Stimulated activated CD4-positive, alpha-beta T cell treated with anti-CD3 and anti-CD28 coated beads, TNF-alpha, amount 100 ng/mL, for 4 hours (primary cell): ENCODE measurements at places on chromosomes 5 and 9.

DNA sequence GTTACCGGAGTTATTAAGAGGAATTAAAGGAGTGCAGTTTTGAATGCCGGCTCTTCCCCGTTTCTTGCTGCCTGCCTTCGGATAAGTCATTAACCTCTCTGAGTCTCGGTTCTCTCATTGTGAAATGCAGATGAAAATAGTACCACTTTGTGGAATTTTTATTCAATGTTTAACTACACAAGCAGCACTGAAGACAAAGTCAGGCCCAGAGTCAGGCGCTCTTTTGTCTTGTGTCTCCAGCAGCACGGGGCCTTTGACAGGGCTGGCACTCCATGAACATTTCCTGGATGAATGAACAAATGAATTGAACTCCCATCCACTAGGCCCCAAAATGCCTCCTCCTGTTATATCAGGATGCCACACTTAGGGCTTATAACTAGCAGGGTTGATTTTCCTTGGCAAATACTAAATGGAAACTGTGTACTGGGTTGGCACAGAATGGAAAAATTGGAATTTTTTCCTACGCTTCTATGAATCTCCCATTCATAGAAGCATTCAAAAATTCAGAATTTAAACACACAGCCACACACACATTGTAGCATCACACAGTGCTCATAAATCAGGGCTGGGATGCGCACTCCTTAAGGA, 332.8 kb downstream of the MLLT3 start:
- DNase-seq, result no peak

GRCh38 chr9:76895186-76895585, 10.7 kb downstream of the PRUNE2 start:
- no peak for DNase-seq

DNA sequence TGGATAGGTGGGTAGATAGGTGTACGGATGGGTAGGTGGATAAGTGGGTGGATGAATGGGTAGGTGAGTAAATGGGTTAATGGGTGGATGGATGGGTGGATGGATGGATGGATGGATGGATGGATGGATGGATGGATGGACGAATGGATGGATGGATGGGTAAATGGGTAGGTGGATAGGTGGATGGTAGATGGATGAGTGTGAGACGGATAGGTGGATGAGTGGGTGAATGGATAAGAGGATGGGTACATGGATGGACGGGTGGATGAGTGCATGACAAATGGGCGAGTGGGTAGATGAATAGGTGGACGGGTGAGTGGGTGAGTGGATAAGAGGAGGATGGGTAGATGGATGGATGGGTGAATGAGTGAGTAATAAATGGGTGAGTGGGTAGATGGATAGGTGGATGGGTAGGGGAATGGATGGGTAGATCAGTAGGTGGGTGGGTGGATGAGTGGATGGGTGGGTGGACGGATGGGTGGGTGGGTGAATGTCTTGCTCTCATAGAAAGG, 179.2 kb downstream of the FGF18 start:
- no peak for DNase-seq

DNA sequence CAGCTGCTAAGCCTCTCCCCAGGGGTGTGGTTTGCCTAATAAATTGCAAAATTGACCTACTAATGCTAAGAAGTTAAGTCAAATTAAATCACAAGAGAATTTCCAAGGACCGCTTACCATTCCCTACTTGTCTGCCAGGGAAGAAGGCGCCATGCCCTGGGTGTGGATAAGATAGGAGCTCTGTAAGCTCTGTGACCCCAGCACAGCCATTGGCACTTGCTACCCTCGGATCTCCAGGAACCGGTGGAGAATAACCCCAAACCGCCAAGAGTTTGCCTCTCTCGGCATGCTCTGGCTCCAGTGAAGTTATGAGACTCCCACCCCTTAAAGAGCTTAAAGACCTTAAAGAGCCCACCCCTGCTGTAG, 58.9 kb downstream of the NEURL1B start:
- DNase-seq, result no peak

- no peak for DNase-seq
Observed at GRCh38 chr9:121720311-121721057, 69.0 kb downstream of the DAB2IP start.

GRCh38 chr5:159779481-159779880, 136.8 kb upstream of the ADRA1B start:
- no peak for DNase-seq

DNA sequence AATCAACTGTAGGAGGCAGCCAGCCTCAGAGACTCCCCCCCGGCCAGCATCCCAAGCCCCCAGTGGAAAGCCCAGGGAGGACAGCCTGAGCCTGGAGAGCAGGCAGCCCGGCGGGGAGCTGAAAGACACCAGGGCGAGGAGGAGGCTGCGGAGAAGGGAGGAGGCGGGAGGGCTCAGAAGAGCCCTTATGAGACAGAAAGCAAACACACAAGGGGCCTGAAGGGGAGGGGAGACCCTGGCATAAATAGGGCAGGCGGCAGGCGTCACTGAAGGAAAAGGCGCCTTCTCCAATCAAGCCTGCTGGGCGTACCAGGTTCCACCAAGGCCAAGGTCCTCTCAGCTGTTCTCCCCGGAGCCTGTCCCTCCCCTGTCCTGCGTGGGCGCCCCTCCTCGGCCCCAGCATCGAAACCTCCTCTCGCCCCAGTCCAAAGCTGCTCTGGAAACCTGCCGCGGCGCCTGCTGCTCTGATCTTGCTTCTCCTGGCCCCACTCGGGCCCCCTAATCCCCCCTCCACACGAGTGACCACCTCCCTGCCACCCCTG, 1.3 kb downstream of the SLC9A3 start:
- no peak for DNase-seq

DNA sequence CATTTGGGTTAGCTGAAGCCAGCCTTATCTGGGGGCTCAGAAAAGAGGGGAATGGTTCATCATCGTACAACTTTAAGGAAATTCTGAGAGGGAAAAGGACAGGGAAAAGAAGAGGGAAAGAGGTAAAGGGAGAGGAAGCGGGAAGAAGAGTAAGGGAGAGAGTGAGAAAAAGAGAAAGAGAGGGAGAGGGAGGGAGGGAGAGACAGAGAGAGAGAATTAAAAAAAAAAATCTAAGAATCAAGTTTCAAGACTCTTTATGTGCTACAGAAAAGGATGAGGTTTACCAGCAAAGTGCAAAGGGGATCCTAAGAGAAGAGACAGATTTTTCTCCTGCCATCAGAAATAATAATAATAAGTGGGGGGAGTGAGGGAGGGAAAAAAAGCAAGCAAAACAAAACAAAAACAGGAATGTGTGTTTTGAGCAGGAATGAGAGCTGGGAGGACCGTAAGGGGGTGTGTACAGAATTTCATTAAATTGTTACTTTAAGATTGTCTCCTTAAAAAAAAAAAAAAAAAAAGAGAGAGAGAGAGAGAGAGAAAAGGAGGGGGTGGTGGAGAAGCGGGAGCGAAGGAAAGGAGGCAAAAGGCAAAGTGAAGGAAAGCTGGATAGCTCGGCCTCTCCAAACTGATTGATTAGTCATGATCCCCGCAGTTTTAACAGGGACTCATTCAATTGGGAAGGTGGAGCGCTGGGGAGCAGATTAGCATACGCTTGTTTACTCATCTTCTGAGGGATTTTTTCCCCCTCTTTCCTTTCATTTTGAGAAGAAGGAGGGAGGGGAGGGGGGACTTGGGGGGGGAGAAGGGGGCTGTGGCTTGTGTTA, 438 bp upstream of the PAPPA start:
- no peak for DNase-seq

DNA sequence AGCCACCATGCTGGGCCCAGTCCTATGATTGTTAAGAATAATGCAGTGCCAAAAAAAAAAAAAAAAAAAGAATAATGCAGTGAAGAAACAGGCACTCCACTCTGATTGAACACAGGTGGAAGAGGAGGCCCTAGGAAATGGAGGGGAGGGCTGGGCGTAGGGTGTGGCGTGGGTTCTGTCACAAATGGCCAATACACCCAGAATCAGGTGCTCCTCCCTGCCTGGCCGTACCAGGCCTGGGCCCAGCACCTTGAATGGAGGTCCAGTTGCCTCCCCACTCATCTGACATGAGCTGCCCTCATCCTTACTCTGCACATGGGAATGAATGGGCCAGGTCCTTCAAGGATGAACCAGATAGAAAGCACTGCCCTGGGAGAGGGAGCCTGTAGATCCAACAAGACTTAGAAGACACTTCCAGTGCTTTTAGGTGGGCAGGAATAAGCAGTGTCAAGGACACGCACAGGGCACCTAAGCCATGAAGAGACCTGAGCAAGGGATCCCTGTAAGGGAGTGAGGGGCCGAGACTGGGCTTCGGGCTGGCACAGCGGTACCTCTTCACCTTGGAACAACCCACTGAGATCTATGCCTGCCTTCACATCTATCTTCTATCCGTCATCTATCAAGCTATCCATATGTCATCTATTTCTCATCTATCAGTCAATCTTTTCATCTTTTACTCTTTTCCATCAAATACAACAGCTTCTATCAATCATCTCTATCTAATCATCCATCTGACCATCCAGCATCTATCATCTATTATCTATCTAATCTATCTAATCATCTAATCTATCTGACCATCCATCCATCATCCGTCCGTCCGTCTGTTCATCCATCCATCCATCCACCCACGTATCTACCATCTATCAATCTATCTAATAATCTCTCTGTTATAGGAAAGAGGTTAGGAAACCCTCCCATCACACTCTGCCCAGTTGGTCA, 15.9 kb downstream of the NINJ1 start:
- no peak for DNase-seq

- no peak for DNase-seq
Observed at GRCh38 chr5:176170084-176170483, 68.1 kb upstream of the SIMC1 start.

DNA sequence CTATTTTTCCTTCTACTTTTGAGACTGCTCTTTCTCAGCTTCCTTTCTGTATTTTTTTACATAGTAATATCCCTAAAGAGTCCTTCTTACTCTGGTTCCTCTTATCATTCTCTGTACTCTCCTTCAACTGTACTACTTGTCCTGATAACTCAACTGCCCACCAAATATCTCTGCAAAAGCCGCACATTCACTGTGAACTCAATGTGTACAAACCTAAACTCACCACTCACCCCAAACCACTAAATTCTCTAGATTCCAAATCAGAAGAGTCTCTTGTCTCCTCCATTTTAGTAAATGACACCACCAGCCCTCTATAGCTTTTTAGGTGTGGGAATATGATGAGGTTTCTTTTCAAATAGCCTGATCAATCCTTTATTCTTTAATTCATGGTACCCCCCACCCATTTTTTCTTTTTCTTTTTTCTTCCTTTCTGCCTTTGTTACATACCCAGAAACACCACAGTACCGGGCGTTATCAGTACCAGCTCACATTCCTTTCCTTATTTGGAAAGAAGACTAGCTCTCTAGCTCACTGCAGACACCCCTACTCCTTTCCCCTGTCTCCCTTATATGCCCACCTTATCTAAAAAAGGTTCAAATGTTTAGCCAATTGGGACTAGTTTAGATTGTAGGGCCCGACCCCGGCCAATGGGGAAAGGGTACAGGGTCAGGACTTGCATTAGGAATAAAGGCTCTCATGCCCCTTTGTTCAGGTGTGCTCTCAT, 63.1 kb upstream of the RANBP6 start:
- no peak for DNase-seq

DNA sequence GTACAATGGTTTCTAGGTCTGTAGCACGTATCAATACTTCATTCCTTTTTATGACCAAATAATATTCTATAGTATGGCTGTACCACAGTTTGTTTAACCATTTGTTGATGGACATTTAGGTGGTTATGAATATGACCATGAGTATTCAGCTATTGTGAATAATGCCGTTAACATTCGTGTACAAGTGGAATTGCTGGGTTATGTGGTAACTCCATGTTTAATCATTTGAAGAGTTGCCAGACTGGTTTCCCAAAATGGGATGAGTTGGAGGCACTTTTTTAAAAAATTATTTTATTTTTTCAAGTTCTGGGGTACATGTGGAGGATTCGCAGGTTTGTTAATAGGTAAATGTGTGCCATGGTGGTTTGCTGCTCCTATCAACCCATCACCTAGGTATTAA, 4.6 kb downstream of the SNX2 start:
- no peak for DNase-seq

DNA sequence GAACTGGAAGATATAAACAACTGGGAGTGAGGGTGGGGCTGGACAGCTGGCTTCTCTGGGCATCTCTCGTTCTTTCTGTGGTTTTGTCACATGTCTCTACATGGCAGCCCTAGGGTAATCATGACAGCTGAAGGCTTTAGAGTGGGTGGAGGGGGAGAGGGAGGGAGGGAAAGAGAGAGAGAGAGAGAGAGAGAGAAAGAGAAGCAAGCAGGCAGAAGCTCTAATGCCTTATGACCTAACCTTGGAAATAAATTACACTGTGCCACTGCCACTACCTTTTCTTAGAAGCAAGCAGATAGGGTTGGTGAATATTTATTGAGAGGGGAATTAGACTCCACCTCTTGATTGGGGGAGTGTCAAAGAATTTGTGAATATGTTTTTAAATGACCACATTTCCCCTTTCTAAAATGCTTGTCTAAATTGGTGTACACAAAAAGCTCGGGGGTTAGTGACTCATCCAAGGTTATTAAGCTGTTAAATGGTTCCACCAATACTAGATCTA, 2.6 kb upstream of the DAPK1 start:
- no peak for DNase-seq

DNA sequence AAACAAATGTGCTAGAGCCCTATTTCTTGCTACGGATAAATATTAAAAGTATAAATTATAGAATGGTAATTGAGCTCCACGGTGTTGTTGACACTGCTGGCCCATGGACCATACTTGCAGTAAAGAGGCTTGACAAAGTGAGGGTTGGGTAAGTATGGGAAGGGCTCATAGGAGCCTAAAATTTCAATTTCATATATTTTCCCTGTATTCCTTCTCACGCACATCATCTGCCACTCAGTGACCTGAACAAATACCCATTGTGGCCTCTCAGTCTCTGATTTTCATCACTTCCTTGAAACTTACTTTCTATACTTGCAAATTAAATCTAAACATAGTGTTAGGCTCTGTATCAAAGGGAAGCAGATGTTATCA, 116.5 kb downstream of the PIK3R1 start:
- no peak for DNase-seq

DNA sequence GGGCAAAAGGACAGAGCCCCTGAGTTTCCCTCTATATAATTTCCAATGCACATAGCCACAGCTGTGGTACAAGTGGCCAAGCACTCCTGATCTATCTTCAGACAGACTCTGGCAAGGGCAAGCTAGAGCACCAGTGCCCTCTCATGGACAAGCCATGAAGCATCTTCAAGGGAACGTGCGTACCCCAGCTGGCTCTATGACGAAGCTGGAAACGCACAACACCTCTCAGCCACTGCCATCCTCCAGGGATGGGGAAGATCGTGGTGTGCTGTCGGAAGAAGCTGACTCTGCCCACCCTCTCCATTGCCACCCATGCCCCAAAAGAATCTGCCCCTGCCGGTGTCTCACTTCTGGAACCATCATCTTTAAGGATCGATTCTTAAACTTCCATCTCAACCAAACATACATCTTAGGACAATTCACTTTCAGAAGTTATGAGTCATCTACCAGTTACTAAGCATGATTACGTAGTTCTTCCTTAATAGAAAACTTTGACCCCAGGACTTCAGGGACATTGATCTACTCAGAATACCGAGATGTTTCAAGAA, 482.9 kb downstream of the AGTPBP1 start:
- no peak for DNase-seq

DNA sequence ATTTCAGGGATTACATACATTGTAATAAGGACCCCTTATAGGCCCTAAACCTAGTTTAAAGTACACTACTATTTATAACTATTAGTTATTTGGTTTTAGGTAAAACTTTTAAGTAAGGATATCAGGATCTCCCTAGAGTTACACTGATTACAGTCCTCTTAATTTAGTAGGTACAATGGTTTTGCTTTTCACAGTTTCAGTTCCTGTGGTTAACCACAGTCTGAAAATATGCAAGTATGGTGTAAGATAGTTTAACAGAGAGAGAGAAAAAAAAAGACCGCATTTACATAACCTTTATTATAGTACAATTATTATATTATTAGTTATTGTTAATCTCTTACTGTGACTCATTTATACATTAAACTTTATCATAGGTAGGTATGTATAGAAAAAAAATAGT, 725.3 kb upstream of the PTPRD start:
- no peak for DNase-seq
